ENCODE measurements at places on chromosomes 7 and 10.

- DNase-seq: no peak
Observed at GRCh38 chr10:117757086-117757720, 214.7 kb downstream of the EMX2 start.

DNA sequence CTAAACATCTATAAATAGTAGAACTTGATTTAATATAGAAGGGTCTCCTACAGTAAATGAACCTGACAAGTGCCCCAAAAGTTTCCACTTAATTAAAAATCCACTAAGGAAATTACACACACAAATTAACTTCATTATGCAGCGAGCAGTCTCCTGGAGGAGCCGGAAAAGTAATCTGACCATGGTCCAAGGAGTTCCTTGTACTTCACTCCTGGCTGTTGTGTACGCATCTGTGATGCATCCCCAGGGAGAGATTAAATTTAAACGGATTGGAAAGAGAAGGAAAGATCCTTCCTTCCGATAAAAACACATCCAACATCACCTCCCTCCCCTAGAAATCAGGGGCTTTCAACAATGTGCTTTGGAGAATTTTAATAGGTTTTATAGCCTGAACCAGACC is 85.5 kb downstream of the PARD3 start:
- no peak for DNase-seq

DNA sequence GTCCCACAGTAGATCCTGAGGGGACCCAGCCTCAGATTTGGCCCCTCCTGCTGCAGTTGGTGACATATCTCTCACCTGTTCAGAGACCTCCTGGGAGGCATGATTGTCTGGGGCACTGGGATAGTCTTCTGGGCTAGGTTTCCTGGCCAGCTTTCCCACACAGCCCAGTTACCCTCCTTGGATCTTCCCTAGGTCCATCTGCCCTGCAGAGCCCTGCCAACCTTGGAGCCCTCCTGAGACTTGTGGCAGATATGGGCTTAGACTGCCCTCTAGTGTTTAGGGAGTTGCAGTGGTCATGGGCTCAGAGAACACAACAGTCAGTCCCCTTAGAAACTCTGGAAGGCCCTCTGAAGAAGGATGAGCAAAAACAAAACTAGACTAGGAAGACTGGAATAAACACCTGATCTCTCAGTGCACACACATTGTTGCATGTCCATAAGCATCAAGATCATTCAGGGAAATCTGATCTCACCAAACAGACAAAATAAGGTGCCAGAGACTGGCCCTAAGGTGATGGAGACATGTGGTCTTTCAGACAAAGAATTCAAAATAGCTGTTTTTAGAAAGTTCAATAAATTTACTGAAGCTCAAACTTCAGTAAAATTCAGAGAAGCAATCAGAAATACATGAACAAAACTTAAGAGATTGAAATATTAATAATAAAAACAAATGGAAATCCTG is 324.6 kb downstream of the ATRNL1 start:
- peak; percentile 67 for DNase-seq

DNA sequence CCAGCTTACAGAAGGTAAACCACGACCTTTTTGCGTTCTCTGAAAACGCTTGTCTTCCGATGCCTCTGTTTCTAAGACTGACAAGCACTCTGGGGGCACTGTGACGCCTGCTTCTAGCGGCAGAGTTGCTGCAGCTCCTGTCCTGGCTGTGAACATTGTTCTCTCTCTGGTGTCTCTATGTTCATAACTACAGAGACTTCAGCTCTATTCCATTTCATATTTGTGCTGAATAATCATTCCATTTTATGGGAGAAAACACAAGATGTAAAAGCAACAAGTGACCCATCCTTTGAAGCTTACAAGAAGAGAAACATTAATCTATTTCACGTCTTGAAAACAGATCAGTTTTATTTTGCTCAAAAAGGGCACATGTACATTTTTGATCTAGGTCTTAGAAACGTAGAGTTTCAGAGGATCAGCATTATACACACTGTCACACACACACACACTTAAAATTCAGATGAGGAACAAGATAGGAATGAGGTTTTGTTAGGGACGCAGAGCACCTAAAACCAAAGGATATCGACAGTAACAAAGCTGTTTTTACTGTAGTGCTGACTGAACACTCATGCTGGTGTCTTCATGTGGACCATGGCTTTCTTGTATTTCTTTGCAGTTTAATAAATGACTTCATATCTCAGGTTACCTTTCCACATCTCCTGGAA is 3.0 kb downstream of the IKZF1 start:
- DNase-seq: no peak

- DNase-seq: no peak
Observed at GRCh38 chr10:118339111-118339510, 3.0 kb downstream of the FAM204A start.

DNA sequence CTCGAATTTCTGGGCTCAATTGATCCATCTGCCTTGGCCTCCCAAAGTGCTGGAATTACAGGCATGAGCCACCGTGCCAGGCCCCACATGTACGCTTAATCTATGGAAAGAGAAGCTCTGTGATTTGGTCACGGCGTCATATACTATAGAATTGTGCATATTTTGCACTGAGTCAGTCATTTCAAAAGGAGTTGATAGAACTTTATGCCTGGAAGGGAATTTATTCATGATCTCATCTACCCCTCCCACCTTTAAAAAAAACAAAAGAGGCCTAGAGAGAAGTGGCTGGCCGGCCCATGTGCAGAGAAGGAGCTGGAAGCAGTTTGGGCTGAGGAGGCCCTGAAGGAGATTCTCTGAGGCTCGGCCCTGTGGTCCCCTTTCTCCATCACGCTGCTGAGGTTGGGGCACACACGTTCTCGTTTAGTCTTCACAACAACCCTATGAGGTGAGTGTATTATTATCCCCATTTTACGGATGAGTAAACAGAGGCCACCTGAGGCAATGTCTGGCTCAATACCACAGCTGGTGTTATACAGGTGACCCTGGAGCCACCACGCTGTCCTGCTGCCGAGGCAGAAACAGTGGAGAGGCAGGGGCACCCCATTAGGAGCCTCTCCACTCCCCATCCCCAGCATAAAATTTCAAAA is 47.2 kb upstream of the ZRANB1 start:
- DNase-seq: peak; percentile 51

DNA sequence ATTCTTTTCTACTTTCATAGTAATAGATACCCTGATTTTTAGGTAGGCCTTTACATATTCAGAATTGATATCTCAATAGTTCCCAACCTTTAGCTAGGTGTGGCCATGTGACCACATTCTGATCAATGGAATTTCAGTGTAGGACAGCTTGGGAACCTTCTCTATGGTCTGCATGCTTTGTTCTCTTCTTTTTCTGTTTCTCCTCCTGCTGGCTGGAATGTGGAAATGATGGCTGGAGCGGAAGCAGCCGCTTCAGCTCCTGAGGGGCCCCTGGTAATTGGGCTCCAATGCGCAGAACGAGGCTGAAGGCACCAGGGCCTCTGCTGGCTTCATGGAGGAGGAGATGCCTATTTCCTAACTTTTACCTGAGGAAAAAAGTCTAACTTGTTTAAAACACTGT is 152.6 kb downstream of the ZMYND11 start:
- DNase-seq: peak; percentile 44

DNA sequence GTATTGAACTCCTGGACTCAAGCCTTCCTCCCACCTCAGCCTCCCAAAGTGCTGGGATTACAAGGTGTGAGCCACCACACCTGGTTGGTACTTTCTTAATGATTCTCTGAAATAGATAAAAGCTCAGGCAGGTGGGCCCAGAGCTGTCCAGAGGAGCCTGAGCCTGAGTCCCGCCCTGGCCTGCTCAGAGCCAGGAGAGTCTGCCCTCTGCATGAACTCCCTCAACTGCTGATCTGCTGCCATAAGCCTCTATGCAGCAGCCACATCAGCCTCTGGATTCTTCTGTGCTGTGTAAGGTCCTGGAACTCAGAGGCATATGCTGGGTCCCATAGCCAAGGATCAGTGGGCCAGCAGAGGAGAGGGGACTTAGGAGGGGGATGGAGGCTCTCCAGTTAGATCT is 23.1 kb upstream of the DDIT4 start:
- peak; percentile 68 for DNase-seq

GRCh38 chr7:99380823-99381663 is 6.5 kb downstream of the ARPC1B start:
- no peak for DNase-seq

DNA sequence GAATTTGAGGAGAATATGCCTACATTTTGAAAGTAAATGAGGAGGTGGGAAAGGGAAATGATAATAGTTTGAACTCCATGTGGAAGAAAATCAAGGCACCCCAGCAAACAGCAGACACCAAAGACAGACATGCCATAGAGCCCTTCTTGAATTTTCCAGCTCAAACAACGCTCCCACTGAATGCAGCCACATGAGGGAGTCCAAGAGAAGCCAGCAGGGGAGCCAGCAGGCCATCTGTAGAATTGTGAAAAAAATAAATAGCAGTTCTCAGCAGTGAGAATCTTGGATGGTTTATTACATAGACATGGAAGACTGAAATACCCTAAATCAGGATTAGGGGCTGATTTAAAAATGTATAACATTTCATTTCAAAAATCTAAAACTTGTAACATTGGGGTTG is 1567.3 kb upstream of the LRRTM3 start:
- peak; percentile 31 for DNase-seq

GRCh38 chr10:17907641-17908040 is 44.1 kb upstream of the SLC39A12 start:
- no peak for DNase-seq

DNA sequence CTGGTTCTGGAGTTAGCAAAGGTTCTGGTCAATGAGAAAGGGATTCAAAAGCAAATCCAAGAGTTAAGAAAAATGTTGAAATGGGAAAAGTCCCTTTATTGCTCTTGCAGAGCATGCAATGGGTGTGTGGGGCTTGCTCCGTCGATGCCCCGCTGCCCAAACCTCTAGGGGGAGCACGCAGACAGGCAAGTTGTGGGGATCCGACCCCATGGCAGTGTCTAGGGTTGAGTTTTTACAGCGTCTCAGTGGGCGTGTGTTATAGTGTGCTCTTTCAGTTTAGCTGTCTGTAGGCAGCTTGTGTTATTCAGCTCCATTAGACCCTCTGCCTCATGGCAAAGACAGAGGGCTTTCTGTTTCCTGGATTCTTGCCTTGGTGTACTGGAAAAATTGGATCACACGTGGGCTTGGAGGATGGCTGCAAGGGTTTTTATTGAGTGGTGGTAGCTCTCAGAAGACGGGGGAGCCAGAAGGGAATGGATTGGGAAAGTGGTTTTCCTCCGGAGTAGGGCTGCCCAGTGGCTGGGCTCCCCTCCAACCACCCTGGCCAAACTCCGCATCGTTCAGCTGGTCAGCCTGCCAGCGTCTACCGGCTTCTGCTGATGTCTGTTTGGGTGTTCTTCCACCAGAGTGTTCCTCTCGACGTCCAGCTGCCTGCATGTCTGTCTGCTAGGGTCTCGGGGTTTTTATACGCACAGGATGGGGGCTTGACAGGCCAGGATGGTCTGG is 102.3 kb upstream of the PLXDC2 start:
- no peak for DNase-seq

GRCh38 chr7:108038986-108039385 is 36.0 kb upstream of the LAMB1 start:
- DNase-seq: no peak

- DNase-seq: no peak
Observed at GRCh38 chr7:44724276-44724675, 24.4 kb upstream of the ZMIZ2 start.

DNA sequence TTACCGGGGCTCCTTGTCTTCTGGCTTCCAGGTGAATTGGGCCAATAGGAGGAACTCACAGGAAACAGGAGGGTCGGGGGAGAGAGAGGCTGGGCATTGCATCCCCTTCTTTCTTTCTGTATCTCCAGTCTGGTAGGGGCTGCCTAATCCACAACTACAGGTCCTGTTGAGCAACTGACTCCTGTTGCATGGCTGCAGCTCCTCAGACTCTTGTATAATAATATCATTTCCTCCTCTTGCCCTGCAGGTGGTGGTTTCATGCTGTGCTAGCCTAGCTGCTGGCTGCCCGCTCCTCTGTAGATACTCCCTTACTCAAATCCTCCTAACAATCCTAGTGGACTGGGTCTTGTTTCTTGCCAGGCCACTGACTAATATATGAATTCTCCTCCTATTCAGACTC is 276.5 kb upstream of the SMIM30 start:
- DNase-seq: no peak

DNA sequence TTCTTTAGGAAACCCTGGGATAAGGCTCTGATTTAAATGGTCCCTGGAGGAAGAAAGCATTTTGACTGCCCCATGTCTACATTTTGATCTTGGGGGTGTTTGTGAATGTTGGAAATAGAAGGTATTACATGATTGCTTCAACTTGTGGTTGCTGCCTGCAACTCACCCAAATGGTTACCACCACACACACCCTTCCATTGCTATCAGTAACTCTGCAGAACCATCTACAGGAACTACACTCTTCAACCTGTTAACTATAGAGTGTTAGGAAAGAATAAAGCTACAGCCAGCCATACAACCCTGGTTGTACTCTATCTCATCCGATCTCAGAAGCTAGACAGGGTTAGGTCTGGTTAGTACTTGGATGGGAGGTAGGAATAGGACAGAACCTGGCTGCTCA is 71.2 kb downstream of the APBB1IP start:
- no peak for DNase-seq

- peak; percentile 67 for DNase-seq
Observed at GRCh38 chr10:17067376-17068264, 62.0 kb downstream of the CUBN start.

- DNase-seq: no peak
Observed at GRCh38 chr10:79372871-79373270, 25.6 kb downstream of the PPIF start.

DNA sequence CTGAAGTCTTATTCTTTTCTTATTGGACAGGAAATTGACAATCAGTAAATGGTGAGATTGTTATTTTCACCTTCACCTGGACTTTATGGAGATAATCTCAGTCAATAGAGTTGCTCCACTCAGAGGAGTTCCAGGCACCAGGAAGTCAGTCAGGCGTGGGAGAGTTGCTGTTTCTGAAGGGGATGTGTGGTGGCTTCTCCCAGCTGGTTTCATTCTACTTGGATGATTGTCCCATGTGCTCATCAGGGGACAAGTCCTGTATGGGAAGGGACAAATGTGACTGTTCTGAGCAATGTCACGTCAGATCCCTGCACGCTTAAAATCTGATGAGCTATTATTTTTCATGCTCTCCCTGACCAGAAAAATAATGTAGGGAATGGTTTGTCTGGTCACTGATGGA is 222.5 kb upstream of the PITRM1 start:
- peak; percentile 17 for DNase-seq

GRCh38 chr7:42151309-42151708 is 85.7 kb downstream of the GLI3 start:
- no peak for DNase-seq

DNA sequence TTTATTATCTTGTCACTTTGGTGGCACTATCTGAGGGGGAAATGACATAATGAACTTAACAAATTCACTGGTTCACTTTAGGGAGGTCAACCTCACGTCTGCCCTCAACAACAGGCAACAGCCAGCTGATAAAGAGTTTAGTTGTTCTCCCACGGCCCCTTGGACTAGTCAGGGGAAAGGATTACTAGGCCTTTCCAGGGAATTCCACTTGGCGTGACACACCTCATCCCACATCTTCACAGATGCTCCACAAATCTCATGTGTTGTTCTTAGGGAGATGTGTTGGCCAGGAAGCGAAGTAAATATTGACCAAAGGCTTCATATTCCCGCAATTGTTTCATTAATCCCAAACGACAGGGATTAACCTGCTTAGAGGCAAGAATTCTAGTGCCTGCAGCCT is 183.5 kb upstream of the CDCA7L start:
- DNase-seq: no peak

GRCh38 chr7:151801782-151802468 is 75.0 kb downstream of the PRKAG2 start:
- DNase-seq: no peak

- no peak for DNase-seq
Observed at GRCh38 chr7:151776446-151776845, 100.5 kb downstream of the PRKAG2 start.
